Stimulated activated CD8-positive, alpha-beta memory T cell treated with anti-CD3 and anti-CD28 coated beads, Interleukin-12 subunit alpha, Interleukin-12 subunit beta, amount 100 ng/mL, for 1 hour (primary cell): ENCODE measurements at places on chromosomes 1 and 21.

DNA sequence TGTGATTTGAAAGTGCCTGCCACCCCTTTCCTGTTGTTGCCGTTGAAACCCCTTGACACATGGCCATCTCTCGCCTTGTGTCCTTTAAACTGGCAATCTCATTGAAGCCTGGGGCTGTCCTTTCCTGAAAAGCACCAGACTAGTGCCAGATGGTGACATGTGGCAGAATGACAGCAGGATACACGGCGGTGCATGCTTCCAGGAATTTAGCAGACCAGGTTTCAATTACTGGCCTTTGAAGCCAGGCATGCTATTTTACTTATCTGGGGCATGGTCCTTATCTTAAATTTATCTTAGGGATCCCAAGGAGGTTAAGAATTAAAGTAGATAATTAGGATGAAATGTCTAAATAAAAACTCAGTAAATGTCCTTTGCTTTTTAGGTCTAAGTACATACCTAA is 15.2 kb downstream of the PLPPR4 start:
- DNase-seq = no peak

DNA sequence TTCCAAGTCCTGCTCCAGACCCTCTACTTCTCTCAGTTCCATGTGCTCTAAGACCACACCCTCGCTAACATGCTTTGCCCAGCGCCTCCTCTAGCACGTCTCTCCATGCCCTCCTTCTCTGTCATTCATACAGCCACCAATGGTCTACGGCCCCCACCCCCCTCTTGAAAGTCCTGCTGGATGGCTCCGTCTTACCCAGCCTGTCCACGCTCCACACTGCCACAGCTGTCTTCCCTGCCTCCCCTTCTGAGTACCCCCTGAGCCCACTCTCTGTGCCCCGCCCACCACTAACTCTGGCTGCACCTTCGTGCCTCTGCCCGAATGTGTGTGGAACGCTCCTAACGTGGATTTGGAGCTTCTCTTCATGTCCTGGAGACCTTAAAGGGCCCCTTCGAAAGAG is 244.6 kb downstream of the TRABD2B start:
- DNase-seq = no peak

GRCh38 chr1:35810096-35810881 is 2.5 kb downstream of the AGO4 start:
- DNase-seq = no peak

DNA sequence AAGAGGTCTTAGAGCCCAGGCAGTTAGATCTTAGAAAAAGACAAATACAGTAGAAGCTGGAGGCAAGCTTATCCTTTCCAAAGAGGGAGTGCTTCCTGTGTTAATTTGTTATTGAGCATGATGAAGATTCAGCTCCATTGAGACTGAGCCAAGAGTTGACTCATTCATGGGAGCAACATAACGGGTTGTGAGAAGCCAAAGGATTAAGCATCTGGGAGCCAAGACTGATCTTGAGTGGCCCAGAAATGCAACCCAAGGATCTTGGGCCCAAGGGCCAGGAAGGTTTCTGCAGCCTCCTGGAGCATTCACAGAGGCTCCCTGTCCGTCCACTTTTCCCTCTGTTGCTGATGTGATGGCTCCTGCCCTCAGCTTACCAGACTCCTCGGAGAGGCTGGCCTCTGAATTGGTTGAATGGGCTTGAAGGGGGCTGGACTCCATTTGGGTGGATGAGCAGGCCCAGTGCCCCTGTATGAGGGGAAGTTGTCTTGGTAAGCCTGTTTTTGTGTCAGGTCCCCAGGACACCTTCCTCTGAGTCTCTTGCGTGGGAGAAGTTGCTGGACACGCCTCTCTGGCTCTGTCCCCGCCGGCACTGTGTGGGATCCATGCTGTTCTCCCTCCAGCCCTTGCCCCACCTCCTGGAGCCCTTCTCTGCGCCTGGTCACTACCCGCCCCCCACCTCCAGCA is 42.4 kb downstream of the PDE9A start:
- no peak for DNase-seq

GRCh38 chr1:30744060-30744756 is 13.4 kb downstream of the LAPTM5 start:
- DNase-seq = no peak

GRCh38 chr1:233859446-233859845 is 45.0 kb upstream of the SLC35F3 start:
- DNase-seq = no peak

DNA sequence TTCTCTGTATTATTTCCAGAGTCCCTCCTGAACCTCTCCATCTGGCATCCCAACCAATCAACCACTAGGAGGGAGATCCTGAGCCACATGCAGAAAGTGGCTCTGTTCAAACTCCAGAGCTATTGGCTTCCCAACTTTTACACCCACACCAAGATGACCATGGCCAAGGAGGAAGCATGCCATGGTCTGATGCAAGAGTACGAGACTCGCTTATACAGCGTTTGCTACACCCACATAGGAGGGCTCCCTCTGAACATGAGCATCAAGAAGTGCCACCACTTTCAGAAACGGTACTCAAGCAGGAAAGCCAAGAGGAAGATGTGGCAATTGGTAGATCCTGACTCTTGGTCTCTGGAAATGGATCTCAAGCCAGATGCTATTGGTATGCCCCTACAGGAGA is 23.6 kb downstream of the RGSL1 start:
- no peak for DNase-seq

DNA sequence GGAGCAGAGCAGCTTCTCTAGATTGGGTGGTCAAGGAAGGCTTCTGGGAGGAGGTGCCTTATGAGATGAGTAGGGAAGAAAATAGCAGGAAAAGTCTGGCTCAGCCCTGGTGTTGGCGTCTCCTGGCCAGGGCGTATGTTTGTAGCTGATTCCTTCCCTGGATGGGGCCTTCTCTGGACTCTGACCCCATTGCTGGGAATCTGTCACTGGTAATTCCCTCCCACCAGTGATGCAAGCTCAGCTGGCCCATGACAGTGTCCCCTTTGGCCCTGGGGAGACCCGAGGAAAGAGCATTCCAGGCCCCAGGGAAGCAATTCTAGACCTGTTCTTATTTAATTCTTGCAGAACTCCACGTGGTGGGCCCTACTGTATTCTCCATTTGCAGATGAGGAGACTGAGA is 20.7 kb downstream of the IGSF21 start:
- DNase-seq = no peak

DNA sequence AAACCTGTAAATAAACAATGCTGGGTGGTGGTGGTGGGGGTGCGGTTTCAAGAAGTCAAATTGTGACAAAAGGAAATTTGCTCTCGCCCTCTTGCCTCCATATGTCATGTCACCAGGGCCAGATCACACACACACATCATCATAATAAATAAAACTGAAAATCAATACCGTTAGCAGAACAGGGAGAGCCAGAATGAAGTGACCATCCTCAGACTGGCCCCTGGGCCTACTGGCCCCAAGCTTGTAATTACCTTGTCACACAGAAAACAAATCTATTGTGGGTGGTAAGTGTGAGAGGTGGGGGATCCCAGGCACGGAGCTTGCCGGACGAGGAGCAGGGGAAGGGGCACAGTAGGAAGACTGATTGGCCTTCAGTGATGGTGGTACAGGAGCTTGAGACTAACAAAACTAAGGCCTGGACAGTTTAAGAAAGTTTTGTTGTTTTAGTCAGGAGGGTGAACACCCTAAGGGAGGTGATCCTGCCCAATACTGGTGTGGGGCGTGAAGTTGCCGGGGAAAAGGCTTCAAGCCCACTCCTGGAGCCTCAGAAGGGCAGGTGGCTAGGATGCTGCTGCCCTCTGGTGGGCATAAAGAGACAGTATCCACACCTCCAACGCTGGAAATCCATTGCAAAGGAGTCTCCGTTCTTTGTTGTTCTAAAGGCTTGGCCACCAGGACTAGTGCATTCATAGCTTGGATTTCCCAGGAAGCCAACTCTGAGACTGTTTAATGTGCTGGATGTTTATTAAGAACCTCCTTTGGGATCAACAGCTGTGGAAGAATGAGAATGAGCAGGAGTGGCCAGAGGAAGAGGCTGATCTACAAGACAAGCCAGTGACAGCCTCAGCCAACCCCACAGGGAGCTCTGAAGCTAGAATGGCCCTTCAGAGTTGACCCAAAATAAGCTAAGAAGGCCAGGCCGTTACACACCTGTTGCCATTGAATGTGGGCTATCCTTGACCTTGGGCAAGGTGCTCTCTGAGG is 8.1 kb upstream of the C1orf216 start:
- peak; percentile 28 for DNase-seq

DNA sequence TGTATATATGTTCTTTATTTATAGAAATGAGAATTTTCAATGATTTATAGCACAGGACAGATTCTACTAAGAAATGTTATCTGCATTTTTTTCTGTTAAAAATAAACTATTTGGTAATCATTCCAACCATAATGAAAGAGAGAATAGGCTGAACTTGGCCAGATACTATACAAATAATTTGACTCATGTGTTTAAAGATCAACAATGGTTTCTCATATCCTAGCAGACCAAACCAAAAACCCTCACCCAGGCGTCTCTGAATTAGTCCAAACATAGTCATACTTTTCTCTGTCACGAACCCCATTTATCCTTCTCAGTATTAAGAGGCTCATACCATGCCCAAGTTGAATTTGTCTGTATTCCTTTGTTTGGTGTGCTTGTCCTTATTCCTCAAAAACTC is 40.3 kb downstream of the RPE65 start:
- no peak for DNase-seq

DNA sequence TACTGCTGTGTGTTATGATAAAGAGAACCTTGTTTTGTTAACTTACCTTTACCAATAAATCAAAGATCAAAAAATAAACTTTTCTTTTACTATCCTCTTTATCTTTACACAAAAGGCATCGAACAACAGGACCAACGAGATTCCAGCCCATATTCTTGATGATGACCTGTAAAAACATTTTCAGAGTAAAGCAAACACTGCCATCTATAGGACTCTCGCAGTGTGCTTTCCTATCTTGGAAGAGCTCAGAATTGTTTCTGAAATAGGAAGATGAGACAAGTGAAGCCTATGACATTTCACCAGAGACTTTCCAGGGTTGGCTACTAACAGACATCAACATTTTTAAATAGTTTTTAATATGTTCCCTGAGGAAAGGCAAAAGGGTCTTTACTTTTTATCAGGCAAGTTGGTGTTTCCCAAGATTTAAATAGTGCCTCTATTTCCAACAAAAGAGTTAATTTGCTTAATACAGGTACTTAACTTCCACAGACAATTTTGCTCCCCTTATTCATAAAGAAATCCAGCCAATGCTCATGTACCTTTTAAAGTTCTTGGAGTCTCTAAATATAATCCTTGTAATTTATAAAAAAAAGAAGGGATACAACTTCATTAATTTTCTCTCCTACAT is 7.3 kb downstream of the GLMN start:
- no peak for DNase-seq

GRCh38 chr1:228263636-228264035 is 55.8 kb downstream of the OBSCN start:
- DNase-seq = no peak

- no peak for DNase-seq
These were observed 42.5 kb upstream of the SYT2 start for GRCh38 chr1:202752774-202753173.

GRCh38 chr1:14181191-14181795 is 417.2 kb upstream of the KAZN start:
- DNase-seq = no peak
